ENCODE measurements at places on chromosomes 7 and 10.
A peak's percentile ranks its signal among the peaks of the same experiment; 100 is the strongest.

DNA sequence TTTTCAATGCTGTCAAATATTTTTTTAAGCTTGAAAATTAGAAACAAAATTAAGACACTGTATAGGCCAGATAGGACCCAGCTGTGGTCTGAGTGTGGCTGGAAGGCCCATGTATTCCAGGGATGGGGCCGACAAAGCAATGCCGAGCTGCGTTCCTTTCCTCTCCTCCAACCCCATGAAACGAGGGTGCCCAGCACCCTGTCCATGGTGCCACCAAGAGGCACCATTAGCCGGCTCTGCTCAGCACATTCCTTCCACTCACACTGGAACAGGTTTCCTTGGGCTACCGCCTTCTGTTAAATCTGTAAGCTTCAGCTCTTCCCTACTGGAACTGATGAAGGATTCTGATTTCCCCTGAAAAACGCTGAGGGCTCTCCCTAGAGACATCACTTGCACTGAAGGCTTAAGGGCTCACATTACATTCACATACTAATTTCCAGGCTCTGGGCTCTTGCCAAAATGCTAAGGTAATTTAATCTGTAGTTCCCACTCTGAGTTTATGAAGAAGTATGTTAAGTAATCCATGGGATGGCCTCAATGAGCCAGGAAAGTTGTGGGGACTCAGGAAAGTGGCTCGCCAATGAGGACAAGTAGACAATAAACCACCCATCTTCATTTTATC, 73.7 kb upstream of the CAMK2B start:
- no peak for DNase-seq

GRCh38 chr7:13411151-13411550, 578.3 kb downstream of the ETV1 start:
- DNase-seq = no peak

DNA sequence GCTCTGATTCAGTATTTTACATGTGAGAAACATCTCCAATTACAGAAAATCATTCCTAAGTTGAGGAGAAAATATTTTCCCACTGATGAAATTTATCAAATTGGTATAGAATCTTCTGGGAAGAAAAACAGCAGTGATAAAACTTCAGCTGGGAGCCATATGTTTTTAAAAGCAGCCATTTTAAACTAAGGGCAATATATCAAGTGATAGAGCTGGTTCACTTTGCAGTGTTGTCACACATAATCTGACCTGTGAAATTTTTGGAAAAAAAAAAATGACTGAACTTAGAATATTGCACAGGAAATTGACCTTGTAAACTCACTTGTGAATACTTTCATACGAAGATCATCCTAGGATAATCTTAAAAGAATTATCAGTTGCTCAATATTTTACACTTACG, 10.5 kb upstream of the EZH2 start:
- no peak for DNase-seq

DNA sequence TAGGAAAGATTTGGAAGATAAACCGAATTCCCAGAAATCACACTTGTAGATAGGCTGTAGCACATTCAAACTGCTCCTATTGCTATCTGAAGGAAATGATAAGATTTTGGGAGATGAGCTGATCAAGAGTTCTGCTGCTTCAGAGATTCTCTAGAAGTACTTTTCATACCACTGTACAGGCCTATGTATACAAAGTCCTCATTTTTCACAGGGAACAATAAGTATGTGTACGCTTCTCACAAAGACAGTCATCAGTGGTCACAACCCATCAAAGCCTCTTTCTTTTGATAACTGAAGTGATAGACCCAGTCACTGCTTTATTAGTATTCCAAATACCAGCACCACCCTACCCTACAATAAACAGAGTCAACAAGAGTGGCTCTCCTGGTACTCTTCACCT, 15.6 kb upstream of the SEPTIN7 start:
- DNase-seq = no peak

- DNase-seq = no peak
These were observed 42.8 kb upstream of the GNA12 start for GRCh38 chr7:2886900-2887299.

DNA sequence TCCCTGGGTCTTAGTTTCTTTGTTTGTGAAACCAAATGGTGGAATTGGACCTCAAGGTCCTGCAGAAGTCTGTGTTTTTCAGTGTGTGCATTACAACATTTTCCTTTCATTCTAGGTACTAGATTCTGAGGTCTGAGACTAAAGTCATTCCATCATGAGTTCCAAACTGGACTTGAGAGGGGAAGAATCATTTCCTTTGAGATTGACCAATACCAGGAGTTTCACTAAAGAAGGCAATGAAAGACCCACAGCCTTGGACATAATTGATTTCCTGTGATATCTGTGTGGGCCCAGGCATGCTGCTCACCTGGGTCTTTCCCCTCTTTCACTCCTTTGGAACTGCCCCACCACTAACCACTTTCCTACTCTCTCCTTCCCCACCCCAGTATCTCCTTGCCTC, 18.2 kb downstream of the TAS2R41 start:
- no peak for DNase-seq

DNA sequence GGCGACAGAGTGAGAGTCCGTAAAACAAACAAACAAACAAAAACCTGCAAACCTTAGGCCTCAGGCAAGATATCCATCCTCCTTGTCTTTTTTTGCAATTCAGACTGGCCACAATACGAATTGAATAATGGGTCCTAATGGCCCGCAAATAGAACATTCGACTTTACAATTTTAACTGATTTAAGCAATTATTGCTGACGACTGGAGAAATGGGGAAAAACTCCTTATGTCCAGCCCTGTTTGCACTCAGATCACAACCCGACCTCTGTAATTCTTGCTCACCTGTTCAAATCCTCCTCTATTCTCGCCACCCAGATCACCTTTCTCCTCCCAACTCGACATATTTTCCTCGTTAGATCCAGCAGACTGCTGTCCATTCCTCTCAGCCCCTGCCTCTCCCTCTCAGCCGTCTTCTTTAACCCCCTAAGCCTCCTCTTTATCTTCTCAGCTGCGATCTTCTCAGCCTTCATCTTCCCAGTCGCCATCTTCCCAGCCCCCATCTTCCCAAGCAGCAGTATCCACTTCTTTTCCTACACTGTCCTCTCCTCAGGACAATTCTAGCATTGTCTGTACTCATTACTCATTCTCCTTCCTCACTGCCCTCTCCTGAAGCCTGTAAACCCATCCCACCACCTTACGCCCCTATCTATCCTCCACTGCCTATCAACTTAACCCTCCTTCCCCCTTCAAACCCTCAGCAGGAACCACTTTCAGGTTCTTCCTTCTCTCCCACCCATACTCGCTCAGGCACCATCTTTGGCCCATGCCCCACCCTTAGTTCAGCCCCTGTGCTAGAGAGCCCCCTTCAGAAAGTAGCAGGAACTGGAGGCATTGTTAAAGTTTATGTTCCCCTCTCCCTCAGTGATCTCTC, 61.8 kb downstream of the LRRC17 start:
- DNase-seq = no peak

DNA sequence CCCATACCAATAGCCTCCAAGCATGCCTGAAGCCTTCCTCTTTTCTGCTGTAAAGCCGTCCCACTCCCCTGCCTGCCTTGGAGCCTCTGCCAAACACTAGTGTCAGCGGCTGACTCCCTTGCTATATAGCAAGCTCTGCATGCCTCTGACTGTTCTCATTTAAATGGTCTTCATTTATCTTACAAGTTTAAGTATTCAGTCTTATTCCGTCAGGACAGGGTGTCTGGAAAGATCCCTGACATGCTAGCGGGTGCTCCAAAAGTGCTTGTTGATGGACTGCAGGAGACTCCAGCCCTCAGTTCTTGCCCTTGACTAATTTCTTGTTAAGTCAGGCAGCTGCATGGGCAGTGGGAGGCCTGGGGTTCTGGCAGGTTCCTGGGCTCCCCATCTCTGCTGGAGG, 298.7 kb downstream of the GFRA1 start:
- DNase-seq = no peak

- no peak for DNase-seq
These were observed 44.9 kb downstream of the CCDC71L start for GRCh38 chr7:106615808-106616707.

DNA sequence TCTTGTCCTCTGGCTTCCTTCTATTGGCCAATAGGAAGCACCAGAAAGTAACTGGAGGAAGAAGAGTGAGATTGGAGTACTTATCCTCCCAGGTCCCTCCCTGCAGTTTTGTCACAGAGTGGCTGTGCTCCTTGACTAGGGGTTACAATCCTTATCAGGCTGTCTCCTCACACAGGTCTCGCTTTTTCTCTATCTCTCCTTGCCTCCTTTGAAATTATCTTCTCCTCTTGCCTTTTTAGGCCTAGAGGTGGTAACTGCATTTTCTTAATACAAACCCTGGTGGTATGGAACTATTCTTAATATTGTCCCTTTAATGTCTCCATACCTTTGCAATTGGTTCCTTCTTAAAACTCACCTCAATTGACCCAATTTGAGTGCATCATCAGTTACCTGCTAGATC, 2.7 kb downstream of the PRSS37 start:
- DNase-seq = no peak

DNA sequence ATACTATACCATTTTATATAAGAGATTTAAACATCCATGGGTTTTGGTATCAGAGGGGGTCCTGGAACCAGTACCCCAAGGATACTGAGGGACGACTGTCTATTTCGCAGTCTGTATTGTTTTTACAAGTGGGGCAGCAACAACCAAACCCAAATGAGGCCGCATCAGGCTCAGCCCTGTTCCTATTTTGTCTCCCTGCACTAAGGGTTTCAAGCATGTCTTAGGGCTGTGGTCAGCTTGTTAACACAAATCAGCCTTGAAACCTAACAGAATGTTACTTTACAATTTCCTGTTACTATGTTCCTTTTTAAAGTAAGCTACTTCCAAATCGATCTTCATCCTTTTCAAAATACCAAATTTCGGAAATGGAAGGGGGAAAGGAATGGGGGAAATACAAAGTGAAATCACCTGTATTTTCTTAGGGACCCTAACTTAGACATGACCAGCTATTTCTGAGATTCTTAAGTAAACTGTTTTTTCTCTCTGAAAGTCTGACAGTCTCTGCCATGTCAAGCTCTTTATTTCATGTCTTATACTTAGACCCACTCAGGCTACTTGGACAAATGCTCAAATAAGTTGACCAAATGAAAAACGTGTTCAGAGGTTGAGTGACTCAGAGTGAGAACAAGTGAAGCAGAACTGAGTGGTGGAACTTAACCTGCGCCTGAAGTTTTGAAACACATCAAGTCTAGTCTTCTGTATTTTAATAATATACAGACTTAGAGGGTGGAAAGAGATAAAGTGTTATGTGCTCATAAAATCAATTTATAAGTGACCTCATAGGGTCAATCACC, 75.8 kb downstream of the C1GALT1 start:
- DNase-seq = peak; percentile 51

DNA sequence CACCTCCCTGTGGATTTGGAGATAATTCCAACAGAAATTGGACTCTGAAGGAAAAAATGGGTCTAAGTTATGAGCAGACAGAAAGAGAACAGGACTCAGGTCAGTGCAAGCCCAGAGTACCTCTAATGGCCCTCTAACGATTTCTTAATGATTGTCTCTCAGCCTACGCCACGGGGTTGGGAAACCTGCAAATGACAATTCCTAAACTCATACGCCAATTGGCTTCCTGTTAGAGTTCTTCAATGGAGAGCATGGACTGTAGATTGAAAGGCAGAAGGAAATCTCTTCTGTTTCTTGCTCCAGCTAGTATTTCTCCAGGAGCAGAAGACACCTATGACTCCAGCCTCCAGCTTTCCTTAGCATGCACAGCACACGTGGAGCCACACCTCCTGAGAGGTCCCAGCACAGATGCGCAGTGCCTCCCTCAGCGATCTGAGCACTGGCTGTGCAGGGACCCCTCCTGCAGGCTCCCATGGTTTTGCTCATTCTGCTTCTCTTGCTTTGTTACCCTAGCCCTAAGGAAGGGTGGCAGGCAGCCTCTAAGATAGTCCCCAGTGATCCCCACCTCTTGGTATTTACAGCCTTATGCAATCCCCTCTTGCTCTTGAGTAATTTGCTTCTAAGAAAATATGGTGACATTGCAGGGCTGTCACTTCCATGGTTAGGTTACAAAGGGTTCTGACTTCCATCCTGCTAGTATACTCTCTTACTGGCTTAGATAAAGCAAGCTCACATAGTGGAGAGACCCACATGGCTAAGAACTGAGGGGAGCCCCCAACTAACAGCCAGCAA, 30.1 kb downstream of the DENND11 start:
- no peak for DNase-seq

- no peak for DNase-seq
These were observed 472.8 kb downstream of the KCNMA1 start for GRCh38 chr10:77164616-77165311.

DNA sequence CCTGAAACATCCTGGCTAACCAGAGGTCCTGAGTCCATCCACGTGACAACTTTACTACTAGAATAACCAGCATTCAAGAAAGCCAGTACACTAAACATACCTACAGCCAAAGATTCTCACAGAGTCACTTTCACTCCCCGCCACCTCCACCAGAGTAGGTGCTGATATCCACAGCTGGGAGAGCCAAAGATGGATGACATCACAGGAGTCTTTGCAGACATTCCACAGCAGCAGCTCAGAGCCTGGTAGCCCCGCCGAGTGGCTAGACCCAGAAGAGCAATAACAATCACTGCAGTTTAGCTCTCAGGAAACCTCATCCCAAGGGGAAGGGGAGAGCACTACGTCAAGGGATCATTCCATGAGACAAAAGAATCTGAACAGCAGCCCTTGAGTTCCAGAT, 13.5 kb upstream of the ADAM22 start:
- no peak for DNase-seq

DNA sequence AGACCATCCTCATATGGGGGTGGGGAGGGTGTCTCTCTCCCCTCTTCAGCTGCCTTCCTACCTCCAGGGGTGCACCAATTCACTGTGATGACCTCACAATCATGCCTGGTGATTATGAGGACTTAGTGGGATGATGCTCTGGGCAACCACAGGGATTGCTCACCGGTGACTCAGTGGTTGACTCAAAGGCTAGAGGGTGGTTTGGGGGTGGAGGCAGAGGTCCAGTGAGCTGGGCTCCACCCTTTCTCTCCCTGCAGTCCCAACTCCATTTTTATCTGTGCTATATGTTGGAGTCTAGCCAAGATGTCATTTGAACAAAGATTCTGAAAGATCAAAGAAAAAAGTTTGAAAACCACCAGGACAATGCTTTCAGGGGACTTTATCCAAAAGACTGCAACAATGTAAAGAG, 286.9 kb downstream of the KCNMA1 start:
- peak; percentile 96 for DNase-seq

GRCh38 chr7:19095353-19095860, 22.0 kb downstream of the TWIST1 start:
- DNase-seq = no peak

- DNase-seq = no peak
These were observed 3.5 kb upstream of the DEPP1 start for GRCh38 chr10:44982114-44982460.

DNA sequence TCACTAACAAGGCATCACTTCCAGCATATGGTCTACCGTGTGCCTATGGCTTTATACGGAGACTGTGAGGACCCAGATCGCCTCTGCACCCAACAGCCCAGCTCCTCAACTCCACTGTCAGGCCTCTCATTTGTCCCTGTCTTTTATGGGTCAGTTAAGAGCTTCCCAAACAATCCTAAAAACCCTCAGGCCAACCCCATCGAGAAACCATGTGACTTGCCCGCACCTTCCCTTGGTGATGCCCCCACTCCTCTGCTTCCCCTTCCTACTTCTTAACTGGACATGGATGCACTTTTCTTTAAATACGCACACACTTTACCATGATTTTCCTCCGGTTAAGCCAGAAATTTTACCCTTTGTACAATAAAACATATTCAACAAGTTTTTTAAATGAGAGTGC, 46.8 kb downstream of the BAIAP2L1 start:
- no peak for DNase-seq

All from kidney epithelial cell (primary cell).